ENCODE measurements at places on chromosomes 11 and 22.

DNA sequence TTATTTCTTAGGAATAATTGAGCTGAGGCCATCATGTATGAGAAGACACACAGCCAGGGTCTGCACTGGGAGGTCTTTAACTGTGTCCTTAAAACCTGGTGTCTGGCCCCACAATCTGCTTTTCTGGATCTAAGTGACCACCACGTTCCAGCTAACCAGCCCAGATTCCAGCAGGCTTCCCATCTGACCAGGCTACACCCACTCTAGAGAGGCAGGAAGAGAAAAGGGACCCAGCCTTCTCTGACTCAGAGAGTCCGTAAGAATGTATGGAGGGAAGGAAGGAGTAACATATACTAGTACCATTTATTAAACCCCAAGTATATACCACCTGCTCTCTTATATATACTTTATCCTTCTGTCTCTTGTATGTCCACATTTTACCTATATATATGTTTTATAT, 80.1 kb downstream of the LDLRAD3 start:
- DNase-seq = no peak

DNA sequence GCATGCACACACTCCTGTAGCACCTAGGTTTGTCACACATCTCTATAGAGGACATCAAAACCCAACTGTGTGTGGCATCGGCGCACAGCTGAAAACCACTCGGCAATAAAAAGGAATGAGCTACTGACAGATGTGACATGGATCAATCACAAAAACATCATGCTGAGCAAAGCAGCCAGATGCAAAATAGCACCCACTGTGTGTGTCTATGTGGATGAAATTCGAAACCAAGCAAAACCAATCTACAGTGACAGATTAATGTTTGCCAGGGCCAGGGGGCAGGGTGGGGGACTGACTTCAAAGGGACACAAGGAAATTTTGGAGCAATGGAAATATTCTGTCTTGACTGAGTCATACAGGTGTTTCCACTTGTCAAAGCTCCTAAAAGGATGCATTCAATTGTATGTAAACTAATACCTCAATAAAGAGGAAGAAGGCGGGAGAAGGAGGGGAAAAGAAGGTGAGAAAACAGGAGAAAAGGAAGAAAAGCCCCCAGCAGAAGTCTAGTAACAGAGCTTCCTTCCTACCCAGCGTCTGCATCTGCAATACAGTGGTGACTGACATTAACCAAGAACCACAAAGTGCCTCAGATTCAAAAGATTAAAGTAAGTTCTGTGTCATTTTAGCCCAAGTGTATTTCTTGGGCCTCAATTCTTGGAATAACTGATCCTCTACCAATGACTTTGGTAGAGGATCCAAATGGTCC, 49.8 kb downstream of the PACSIN2 start:
- DNase-seq = no peak

DNA sequence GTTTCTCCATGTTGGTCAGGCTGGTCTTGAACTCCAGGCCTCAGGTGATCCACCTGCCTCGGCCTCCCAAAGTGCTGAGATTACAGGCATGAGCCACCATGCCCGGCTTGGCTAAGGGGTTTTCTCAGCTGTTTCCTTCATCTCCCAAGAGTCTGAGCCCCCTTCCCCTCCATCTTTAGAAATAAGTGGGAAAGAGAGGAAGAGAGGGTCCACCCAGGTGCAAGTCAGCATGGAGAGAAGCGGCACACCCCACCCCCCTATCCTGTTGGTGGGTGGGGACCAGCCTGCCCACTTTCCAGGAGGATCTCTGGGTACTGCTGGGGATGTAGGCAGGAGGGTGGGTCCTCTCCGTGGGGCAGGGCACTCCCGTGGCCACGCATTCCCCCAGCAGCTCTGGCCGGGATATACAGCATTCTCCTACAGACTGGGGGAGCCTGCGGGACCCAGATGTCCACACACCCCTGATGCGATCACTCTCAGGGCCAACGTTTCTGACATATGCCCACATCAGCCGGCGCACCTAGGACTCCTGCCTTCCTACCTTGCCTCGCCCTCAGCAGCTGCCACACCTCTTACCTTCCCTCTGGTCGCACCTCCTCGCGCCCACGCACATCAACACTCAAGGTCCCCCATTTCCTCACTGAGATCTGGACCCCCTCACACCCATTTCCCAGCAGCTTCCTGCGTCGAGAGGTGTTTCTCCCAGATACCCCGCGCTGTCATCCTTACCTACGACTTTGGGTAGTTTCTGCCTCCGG, 8.9 kb downstream of the SCARF2 start:
- no peak for DNase-seq

- no peak for DNase-seq
These were observed 23.4 kb downstream of the PPM1F start for GRCh38 chr22:21929253-21929652.

DNA sequence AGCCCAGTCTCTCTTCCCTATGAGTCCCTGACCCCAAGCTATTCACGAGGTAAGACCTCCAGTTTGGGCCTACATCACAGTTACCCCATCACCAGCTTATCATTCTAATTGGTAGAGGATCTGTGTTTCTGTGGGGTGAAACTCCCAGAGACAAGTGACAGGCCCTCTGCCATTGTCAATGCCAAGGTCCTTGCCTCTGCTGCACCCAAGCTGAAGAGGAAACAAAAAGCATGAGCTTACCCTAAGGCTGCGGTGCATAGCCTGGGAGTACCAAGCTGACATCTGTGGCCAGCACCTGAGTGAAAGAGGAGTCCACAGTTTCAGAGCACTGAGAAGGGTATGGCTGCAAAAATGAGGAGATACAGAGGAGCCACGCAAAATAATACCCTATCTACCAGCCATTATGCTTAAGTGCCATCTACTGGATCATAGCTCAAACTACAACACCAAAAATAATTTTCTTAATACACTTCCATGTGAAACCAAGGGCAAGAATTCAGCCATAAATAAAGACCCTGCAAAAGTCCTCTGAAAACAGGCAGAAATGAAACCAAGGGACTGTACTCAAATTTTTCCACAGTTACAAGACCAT, 62.3 kb upstream of the ANO5 start:
- peak; percentile 31 for DNase-seq

- no peak for DNase-seq
These were observed 6.7 kb downstream of the CD5 start for GRCh38 chr11:61108847-61109585.

DNA sequence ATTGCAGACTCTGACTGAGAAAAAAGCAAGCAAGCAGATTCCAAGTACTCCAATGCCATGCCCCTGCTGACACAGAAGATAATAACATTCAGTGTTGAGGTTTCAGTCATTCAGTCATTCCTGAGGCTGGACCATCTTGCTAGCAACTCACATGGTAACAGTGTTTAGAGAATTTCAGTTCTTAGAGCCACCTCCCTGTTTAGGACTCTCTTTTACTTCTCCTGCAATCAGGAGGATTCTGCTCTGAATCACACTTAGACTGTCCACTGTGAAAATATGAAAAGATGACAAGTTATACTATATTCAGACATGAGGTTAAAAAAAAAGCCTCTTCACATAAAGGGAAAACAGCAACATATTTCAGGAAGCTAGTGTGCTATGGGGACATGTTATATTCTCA, 183.9 kb upstream of the CTSC start:
- DNase-seq = no peak

GRCh38 chr11:32297611-32298011, 137.7 kb downstream of the WT1 start:
- no peak for DNase-seq

- DNase-seq = no peak
These were observed 31.9 kb downstream of the MRGPRD start for GRCh38 chr11:68948935-68949334.

- DNase-seq = no peak
These were observed 18.1 kb upstream of the SCGB1A1 start for GRCh38 chr11:62400760-62401159.

GRCh38 chr22:29103121-29103520, 30.3 kb downstream of the KREMEN1 start:
- DNase-seq = no peak

GRCh38 chr22:27915986-27916385, 3.1 kb downstream of the PITPNB start:
- no peak for DNase-seq
